ENCODE measurements at places on chromosomes 2 and 18.

DNA sequence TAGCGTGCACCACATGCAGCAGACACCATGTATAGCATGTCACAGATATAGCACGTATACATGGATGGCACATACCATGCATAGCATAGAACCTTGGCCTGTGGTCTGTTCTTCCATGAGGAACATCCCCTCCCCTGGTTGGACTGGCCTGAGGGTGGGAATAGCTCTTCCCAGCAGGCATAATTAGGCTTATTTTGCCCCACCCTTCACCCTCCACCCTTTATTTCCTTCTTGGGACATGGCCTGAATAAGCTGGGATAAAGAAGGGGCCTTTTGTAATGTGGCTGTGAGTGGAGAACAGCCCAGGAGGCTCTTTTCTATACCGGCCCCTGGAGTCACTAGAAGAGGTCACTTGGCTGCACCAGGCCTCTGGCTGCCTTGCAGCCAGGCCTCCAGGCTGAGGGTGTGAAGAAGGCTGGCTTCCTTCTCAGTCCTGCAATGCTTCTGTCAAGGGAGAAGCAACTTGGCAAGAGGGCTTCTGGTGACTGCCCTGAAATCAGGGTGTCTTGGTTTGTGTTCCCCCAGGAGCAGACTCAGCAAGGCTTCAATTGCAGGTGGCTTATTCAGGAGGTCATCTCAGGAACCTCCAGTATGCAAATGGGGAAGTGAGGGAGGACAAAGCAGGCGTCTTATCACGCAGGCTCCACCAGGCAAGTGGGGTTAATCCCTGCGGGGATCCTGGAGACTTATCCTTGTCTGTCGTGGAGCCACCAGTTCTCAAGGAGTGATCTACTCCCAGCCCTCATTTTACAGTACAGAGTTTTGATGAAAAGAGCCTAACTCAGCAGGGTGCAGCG is 68.2 kb downstream of the HS6ST1 start:
- DNase-seq = no peak

DNA sequence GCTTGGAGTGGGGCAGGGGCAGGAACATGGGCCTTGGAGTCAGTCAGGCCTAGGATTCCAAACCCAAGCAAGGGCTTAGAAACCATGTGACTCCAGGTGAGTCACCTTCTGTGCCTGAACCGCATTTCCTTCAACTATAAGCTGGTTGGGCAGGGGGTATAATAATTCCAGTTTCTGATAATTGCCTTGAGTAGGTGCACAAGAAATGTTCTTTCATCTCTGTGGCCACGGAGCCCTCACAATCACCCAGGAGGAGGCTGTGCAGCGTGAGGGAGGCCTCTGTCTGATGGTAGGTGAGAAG is 112.1 kb upstream of the HAAO start:
- DNase-seq = no peak

DNA sequence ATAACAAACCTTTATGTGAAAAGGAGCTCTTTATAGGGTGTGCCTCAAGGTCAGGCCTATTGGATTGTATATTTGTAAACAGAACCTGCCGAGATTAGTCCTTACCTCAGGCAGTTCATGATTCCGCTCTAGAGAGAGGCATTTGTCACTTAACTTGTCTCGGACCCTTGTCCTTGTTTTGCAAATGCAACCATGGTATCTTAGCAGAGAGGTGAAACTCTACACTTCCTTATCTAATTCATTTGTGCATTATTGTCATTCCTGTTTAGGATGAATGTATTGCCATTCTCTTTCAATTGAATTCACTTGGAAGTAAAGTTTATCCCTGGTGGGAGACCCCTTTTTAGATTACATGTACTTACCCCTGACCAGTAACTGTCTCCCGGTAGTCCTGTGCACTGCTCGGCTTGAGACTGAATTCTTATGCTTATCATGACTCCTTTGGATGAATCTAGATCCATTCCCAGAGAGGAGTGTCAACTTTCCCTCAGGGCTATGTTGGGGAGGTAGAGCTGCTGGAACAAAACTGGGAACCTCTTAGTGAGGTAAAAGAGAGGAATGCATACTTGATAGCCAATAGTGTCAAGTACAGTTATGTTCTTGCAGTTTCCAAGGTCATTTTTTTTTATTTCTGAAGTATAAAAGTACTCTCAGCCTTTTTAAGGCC is 46.6 kb downstream of the SGPP2 start:
- no peak for DNase-seq

- DNase-seq = no peak
These were observed 52.2 kb downstream of the COLEC12 start for GRCh38 chr18:448116-448790.

DNA sequence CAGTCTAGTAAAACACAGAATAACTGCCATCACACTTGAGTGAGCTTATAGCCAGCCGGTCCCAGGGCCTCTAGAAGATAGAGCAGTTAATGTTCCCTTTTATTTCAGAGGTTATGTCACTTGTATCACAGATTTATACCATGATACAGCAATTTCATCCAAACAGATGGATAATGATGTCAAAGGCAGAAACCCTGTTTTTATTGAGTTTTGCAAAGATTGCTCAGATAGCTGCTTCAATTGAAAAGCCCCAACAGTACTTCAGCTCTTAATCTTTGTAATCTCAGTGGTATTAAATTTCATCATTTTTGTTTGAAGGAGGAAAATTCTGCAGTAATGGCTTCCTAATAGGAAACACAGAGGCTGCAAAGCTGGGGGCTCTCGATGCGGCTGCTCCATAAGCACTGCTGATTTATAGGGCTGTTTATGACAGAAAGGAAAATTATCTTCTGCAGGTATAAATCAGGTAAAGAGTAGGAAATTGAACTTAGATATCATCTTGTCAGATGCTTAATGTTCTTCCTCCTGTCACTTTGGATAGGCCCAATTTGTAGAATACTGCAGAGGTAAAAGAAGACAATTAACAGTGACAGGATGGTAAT is 112.3 kb downstream of the LNPK start:
- DNase-seq = no peak

DNA sequence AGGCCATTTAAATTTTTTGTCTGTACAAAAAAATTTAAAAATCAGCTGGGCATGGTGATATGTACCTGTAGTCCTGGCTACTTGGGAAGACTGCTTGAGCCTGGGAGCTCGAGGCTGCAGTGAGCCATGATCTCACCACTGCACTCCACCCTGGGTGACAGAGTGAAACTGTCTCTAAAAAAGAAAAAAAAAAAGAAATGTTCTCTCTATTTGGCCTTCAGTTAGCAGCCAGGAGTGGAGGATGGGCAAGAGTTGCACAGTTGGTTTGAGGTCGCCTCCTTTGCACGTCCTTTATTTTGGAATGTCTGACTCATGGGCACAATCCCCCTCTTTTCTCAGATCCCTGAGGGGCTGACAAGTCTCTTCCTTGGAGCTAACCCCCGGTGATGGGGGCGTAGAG is 26.3 kb downstream of the ITM2C start:
- DNase-seq = no peak

DNA sequence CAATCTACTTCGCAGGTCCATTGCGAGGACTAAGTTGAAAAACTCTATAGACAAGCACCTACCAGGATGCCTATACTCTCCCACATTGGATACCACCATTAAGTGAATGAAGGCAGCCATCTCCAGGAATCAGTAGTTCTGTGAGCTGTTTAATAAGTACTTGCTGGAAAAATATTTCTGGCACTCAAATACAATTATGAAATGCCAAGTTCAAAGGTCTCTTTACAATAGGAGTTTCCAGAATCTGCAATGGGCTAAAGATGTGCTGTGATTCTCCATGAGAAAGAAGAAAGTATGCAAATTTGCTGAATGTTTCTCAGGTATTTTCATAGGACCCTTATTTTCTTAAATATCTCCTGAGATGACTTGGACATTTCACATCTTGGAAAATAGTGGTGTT is 103.0 kb downstream of the AP1S3 start:
- DNase-seq = no peak

- DNase-seq = no peak
These were observed 186.6 kb downstream of the SNTG2 start for GRCh38 chr2:1137264-1137663.

GRCh38 chr2:217912098-217913024 is 90.4 kb downstream of the TNS1 start:
- no peak for DNase-seq

- DNase-seq = no peak
These were observed 990.9 kb upstream of the ACVR2A start for GRCh38 chr2:146853741-146854444.

GRCh38 chr2:185952100-185952499 is 213.5 kb downstream of the FSIP2 start:
- no peak for DNase-seq

GRCh38 chr2:85794038-85794441 is 40.2 kb downstream of the ATOH8 start:
- no peak for DNase-seq

- DNase-seq = no peak
These were observed 260.6 kb downstream of the CLIP4 start for GRCh38 chr2:29375843-29376242.

- DNase-seq = no peak
These were observed 77.3 kb downstream of the KLHL14 start for GRCh38 chr18:32695534-32695933.

DNA sequence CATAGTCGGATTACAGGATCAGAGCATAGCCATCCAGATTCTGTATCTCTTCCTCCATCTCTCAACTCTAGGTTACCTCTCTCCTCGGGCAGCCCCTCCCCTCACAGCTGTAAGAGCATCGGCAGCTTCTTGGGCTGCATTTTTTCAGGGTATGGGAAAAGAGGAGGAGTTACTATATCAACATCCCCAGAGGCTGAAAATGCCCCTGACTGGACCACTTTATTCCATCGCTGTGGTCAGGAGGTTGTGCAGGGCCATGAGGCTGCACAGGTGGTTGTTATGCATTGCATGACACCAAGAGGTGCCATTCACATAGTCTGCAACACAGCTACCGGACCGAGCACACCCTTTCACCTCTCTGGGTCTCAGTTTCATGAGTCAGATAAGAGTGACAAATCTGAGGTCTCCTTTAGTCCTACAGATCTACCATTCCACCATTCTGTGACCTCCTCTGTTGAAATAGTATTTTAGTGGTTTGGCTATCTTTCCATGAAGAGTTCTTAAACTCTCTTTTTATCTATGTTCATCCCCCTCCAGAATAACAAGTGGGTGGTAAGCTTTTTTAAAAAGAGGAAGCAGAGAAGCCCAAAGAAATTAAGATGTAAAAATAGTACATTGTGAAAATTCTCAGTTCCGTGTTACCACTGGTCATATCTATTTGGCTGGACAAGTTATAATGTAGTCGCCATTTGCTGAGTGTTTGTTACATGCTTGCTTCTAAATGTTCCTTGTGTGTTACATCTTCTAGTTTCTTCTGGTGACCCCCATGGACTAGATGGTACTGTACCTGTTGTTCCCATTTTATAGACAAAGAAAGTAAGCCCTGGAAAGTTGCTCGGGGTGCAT is 56.6 kb upstream of the SLC1A4 start:
- no peak for DNase-seq

GRCh38 chr2:4101936-4102335 is 398.6 kb downstream of the DCDC2C start:
- DNase-seq = no peak

- no peak for DNase-seq
These were observed 96.6 kb downstream of the RAPH1 start for GRCh38 chr2:203438528-203438927.

- no peak for DNase-seq
These were observed 131.1 kb downstream of the RBMS1 start for GRCh38 chr2:160362541-160362940.

DNA sequence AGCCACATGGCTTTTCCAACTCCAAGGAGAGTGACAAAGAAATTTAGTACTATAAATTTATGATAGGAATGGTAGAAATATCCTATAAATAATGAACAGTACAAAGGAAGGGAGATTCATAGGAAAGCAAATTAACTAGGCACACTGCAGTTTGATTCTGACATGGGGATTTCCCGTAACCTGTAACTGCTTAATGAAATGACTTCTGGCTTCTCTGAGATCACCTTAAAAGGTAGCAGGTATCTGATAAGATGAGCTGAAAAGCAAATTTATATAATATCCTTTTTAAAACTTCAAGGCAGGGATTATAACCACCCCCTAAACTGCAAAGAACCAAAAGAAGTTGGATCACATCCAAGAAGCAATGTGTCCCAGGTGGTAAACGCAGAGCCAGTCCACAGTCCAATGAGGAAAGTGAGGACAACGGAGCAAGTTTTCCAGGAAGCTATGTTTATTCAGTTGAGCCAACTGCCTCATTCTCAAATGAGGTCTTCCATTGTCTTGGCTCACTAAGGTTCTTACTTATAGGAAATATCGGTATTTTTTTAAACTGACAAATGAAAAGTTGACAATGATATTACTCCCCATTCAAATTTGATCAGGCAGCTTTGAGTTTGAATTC is 43.0 kb downstream of the WIPF1 start:
- DNase-seq = no peak
